ENCODE measurements at places on chromosomes 12 and 14.

GRCh38 chr12:29883525-29883924, 99.8 kb upstream of the TMTC1 start:
- no peak for DNase-seq

DNA sequence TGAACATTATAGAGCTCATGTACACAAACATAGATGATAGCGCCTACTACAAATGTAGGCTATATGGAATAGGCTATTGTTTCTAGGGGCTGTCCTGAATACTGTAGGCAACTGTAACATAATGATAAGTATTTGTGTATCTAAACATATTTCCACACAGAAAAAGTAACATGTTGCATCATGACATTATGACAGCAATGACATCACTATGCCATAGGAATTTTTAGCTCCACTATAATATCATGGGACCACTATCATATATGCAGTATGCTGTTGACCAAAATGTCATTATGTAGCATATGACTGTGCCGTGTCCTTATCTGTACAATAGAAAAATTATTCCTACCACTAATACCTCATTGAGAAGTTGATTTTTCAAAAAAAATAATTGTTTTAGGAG, 96.7 kb upstream of the SSTR1 start:
- DNase-seq, result no peak

GRCh38 chr14:39592116-39592789, 160.0 kb upstream of the FBXO33 start:
- no peak for DNase-seq

- DNase-seq, result no peak
Measured at GRCh38 chr14:51080645-51081044, 14.3 kb downstream of the TRIM9 start.

DNA sequence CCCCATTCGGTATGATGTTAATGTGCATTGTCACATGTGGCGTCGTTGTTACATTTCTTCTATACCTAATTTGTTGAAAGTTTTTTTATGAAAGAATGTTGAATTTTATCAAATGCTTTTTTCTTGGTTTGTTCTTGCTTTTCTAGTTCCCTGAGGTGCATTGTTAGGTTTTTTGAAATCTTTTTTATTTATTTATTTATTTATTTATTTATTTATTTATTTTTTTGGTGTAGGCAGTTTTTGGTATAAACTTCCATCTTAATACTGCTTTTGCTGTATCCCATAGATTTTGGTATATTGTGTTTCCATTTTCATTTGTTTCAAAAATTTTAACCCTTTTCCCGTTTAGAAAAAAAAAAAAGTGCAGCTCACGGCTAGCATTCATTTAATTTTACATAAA, 121.1 kb upstream of the HMGA2 start:
- no peak for DNase-seq

DNA sequence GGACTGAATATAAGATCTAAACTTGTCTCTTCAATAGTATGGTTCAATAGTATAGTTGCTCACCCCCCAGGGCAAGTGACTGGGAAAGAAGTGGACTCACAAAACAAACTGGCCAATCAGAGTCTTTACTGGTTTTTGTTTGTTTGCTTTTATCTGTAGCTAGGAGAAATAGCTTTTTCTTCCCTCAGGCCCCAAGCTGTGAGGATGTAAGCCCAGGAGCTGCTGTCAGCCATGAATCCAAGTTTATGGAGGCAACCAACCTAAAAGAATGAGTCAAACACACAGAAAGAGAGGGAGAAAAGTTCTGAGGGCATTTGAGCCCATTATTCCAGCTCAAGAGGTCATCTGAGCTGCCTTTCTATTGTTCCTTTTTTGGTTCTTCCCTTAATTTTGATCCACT, 375.3 kb downstream of the BCAT1 start:
- no peak for DNase-seq

- no peak for DNase-seq
Measured at GRCh38 chr14:105356927-105357326, 41.4 kb upstream of the TEX22 start.

GRCh38 chr14:99753225-99754140, 39.7 kb upstream of the EML1 start:
- DNase-seq, result no peak

DNA sequence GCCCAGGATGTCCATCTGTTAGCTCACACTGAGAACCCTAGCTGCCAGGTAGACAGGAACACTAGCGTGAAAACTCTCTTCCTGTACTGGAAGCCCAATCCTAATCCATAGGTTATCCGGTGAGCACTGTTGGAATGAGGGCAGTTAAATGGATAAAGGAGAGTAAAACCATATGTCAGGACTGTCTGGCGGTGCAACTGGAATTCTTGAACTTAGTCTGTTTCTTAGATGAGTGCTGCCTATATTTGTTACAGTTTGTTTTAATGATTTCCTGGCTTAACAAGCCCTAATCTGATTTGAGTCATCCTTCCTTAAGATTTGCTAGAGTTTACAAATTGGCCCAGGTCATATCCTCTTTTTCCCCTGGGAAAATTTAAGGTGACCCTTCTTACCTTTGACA, 104.7 kb downstream of the ANO4 start:
- no peak for DNase-seq

All from activated CD8-positive, alpha-beta memory T cell treated with anti-CD3 and anti-CD28 coated beads, Interleukin-2, amount 50 U/mL, for 48 hours (primary cell).